ENCODE measurements at places on chromosomes 12 and 14. TPM values are rescaled to one million over a fixed set of nuclear protein-coding genes. Genes with fewer than 3 reads are reported as not detected.

GRCh38 chr12:68495336-68496070 lies 115.2 kb upstream of the RAP1B start:
- no peaks in the 10 kb centered on the region for H3K4me1 ChIP-seq
- no peak for DNase-seq
- no peaks in the 10 kb centered on the region for H3K36me3 ChIP-seq
- no peaks in the 10 kb centered on the region for H3K27me3 ChIP-seq

GRCh38 chr12:48165089-48165981 lies 8.0 kb upstream of the ASB8 start:
- no peak overlapping the region for H3K4me3 ChIP-seq
- DNase-seq = no peak
- no peaks in the 10 kb centered on the region for H3K36me3 ChIP-seq
- H3K4me1 ChIP-seq = no peaks in the 10 kb centered on the region
- no peak overlapping the region for H3K27ac ChIP-seq

- no peak overlapping the region for H3K27ac ChIP-seq
- H3K4me1 ChIP-seq = no peaks in the 10 kb centered on the region
- no peak for DNase-seq
- H3K27me3 ChIP-seq = no peaks in the 10 kb centered on the region
Measured at GRCh38 chr12:82873951-82874350, 187.2 kb downstream of the TMTC2 start.

- DNase-seq = no peak
- no peak overlapping the region for H3K4me3 ChIP-seq
- no peaks in the 10 kb centered on the region for H3K27me3 ChIP-seq
- no peaks in the 10 kb centered on the region for H3K36me3 ChIP-seq
Measured at GRCh38 chr14:74892745-74893144, 11.0 kb downstream of the DLST start.

DNA sequence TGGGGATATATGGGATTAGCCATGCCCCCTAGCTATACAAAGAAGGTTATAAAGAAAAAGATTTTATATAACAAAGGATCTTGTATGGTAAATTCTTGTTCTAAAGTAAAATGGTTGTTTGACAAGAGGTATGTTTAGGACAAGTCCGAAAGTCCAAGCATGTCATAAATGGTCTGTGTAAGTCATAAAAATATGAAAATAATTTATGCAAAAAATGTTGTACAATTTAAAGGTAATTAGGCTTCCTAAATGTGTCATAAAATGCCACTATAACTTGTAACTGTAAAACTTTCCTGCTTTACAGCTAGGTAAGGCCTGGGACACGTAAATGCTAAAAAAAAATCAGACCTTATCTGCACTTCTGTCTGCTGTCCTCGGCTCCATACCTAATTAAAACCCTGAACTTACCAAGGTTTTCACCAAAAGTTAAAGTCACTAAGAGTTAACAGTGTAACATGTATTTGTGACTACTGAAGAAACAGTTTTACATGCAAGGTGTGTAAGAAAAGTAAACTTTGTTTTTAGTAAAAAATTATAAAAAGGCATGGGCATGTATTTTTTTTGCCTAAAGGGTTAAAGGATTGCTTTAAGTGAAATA lies 110.0 kb upstream of the RESF1 start:
- H3K4me1 ChIP-seq = no peaks in the 10 kb centered on the region
- no peak for DNase-seq
- no peaks in the 10 kb centered on the region for H3K36me3 ChIP-seq

DNA sequence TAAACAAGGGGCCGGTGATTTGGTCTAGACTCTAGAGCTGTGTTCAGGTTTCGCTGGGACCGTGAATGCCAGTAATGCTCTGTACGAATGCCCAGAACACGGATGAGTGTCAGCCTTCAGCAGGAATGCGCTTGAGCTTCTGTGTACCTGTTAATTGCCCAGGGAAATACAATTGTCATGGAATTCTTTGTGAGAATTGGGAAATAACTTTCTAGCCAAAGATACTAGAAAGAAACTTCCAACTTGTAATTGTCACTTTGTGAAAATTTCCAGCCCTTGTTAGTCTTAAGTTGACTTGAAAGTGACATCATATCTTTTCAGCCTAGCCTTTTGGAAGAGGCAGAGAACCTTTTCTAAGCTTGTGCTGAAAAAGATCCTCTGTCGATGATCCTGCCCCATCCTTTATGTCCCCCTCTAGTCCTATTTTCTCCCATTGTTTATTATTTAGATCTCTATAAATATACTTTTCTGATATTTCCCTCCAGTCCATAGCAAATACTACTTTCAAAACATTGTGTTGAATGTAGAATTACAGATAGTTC lies 2.7 kb downstream of the CHST11 start:
- DNase-seq = no peak
- H3K4me3 ChIP-seq = peak overlapping the region; percentile 92
- peak overlapping the region; percentile 89 for H3K27ac ChIP-seq
- no peaks in the 10 kb centered on the region for H3K27me3 ChIP-seq
- H3K4me1 ChIP-seq = peaks cover 5% of the 10 kb centered on the region

DNA sequence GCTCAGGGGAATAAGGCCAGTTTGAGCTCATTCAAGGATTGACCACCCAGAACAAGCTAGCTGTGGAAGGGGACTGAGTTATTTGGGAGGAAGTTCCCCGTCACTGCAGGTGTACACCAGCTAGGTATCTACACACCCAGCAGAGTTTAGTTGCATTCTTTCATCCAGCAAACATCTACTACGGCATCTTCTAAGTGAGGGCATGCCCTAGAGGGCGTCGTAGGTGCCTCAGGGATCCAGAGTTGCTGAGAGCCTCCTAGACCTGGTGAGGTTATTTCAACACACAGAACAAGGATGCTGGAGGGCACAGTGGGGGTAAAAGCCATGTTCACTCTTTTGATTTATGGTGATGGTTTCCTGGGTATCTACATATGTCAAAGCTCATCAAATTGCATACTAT lies 149.6 kb downstream of the KSR2 start:
- H3K36me3 ChIP-seq = no peaks in the 10 kb centered on the region
- DNase-seq = no peak
- H3K27ac ChIP-seq = no peak overlapping the region
- no peaks in the 10 kb centered on the region for H3K27me3 ChIP-seq
- no peak overlapping the region for H3K4me3 ChIP-seq
- H3K4me1 ChIP-seq = no peaks in the 10 kb centered on the region

DNA sequence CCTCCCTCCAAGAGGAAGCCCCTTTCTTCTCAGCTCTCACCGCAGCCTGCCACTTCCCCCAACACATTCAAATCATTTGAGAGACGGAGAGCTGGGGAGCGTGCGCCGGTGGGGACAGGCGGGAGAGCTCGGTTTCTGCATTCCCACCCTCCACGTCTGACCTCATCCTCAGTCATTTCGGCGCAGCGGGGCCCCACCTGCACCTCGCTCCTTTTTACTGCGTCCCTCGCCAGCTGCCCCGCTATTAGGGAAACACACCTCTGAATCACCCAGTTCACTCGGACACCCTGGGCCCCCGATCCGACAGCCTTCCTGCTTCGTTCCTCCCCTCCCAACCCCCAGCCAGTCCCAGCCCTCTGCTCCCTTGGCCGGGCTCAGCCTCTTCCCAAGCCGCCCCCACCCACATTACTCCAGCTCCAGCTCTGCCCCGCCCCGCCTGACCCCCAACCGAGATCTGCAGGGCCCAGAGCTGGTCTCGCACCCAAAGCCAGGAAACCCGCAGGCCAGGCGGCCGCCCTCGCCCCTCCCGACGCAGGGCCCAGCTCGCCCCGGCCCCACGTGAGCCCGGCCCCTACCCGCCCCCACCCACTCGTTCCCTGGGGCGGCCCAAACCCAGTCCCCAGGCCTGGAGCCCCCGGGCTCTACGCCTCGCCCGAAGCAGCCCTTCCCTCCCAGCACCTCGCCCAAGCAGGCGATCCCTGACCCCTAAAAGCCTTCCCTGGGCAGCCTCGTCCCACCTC lies 783 bp downstream of the CORO1C start:
- H3K4me1 ChIP-seq = peaks cover 15% of the 10 kb centered on the region
- peak overlapping the region; percentile 89 for H3K4me3 ChIP-seq
- peak; percentile 64 for DNase-seq
- H3K27me3 ChIP-seq = no peaks in the 10 kb centered on the region
- peak overlapping the region; percentile 97 for H3K27ac ChIP-seq

DNA sequence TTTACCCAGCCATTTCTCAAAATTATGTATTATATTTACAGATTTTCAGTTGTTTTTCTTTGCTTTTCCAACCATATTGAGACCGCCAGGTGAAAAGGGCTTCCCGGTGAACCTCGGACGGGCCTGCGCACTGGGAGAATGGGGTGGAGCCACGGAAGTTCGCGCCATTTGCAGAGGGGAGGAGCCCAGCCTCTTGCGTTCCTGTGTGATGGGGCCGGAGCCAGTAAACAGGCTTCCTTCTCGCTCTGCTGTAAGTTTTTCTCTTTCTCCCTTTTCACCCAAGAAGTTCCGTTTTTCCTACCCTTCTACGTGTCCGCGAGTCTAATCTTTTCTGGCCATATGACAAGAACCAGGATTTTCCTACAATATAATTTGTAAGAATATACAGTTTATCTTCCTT lies 1108.8 kb upstream of the SEL1L start:
- H3K27me3 ChIP-seq = no peaks in the 10 kb centered on the region
- H3K4me3 ChIP-seq = peak overlapping the region; percentile 12
- DNase-seq = peak; percentile 68
- H3K4me1 ChIP-seq = no peaks in the 10 kb centered on the region

DNA sequence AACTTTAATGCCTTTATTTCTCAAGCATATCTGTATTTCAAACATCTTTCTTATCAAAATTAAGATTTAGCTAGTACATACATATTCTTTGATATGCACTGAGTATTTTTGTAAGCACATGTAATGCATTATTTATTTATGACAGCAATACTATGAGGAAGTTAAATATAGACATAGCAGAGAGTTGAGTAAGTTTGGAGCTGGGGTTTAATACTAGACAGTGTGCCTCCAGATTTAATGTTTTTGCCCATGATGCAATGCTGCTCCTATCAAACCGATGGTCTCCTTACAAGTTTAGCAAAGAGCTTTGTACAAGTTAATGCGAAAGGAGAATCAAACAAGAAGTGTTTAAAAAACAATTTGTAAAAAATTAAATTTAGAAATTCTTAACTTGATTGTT lies 826.6 kb upstream of the MGAT4C start:
- no peak overlapping the region for H3K4me3 ChIP-seq
- H3K27me3 ChIP-seq = no peaks in the 10 kb centered on the region
- no peak overlapping the region for H3K27ac ChIP-seq
- DNase-seq = no peak

- H3K4me3 ChIP-seq = no peak overlapping the region
- H3K36me3 ChIP-seq = no peaks in the 10 kb centered on the region
- H3K27ac ChIP-seq = no peak overlapping the region
Measured at GRCh38 chr14:35412272-35413056, 7.9 kb upstream of the NFKBIA start.

GRCh38 chr12:15244926-15245325 lies 23.7 kb upstream of the RERG start:
- no peak overlapping the region for H3K27ac ChIP-seq
- no peaks in the 10 kb centered on the region for H3K4me1 ChIP-seq
- DNase-seq = no peak

GRCh38 chr14:73800970-73801515 lies 50.6 kb upstream of the PTGR2 start:
- H3K4me1 ChIP-seq = peaks cover 17% of the 10 kb centered on the region
- peak overlapping the region; percentile 76 for H3K27ac ChIP-seq
- no peaks in the 10 kb centered on the region for H3K36me3 ChIP-seq
- no peak overlapping the region for H3K4me3 ChIP-seq
- peak; percentile 72 for DNase-seq

GRCh38 chr14:91323671-91324605 lies 79.4 kb upstream of the GPR68 start:
- peaks cover 10% of the 10 kb centered on the region for H3K4me1 ChIP-seq
- H3K27ac ChIP-seq = peak overlapping the region; percentile 41
- H3K27me3 ChIP-seq = no peaks in the 10 kb centered on the region
- H3K4me3 ChIP-seq = peak overlapping the region; percentile 46

DNA sequence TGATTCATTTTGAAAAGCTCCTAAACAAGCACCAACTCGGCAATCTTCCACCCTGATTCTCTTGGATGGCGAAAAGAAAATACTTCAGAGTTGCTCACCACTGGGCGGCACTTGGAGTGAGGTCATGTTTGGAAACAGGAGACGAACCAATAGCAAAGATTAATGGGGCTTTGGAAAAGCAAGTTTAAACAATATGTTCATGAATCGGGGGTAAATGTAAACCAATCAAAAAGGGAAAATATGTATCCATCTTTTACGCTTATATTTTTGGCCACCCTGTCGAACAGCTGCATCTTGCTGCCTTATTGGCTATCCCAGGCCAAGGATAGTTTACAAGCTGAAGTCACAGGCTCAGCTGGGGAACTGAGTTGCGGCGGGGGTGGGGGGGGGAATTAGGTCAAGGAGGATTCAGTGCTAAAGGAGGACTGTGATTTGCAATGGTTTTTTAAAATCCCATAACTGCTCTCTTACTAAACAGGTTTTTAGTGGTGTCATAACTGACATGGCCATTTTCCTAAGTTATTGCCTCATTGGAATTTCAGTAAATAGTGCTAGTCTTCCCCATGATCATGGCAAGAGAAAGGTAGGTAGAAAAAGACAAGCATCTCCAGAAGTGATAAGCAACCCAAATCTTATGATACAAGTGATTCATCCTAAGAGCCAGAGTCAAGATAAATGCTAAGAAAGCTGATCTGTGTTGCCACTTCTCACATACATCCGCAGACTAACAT lies 210.6 kb downstream of the PHLDA1 start:
- H3K4me3 ChIP-seq = no peak overlapping the region
- DNase-seq = no peak
- H3K36me3 ChIP-seq = no peaks in the 10 kb centered on the region
- H3K27ac ChIP-seq = no peak overlapping the region
- H3K4me1 ChIP-seq = no peaks in the 10 kb centered on the region

DNA sequence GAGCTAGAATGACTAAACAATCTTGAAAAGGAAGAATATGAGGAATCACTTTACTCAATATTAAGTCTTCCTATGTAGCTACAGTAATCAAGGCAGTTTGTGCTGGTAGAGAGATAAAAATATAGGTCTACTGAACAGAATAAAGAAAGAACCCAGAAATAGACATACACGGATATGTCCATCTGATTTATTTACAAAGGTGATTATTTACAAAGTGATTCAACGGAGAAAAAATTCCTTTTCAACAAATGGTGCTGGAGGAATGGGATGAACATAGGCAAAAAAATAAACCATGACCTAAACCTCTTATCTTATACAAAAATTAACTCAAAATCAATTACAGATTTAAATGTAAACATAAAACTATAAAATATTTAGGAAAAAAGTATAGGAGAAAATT lies 36.6 kb downstream of the TAOK3 start:
- H3K4me1 ChIP-seq = no peaks in the 10 kb centered on the region
- no peak overlapping the region for H3K4me3 ChIP-seq
- H3K27ac ChIP-seq = no peak overlapping the region
- DNase-seq = no peak

GRCh38 chr14:101476916-101477553 lies 84.3 kb upstream of the DIO3 start:
- peak; percentile 10 for DNase-seq
- H3K4me3 ChIP-seq = no peak overlapping the region
- H3K4me1 ChIP-seq = peaks cover 24% of the 10 kb centered on the region
- no peaks in the 10 kb centered on the region for H3K27me3 ChIP-seq

- H3K27ac ChIP-seq = no peak overlapping the region
- no peak overlapping the region for H3K4me3 ChIP-seq
- H3K36me3 ChIP-seq = no peaks in the 10 kb centered on the region
- H3K4me1 ChIP-seq = no peaks in the 10 kb centered on the region
- no peak for DNase-seq
- H3K27me3 ChIP-seq = no peaks in the 10 kb centered on the region
Measured at GRCh38 chr14:46053221-46053620, 598.4 kb downstream of the RPL10L start.

Gene ANKS1B
- total RNA-seq = 30.9 TPM

Gene DPF3
- 41.6 TPM for total RNA-seq

Gene NPAS3
- total RNA-seq = 1.1 TPM

Gene NUP107
- 76.1 TPM for total RNA-seq

Gene RFLNA
- 0.68 TPM for total RNA-seq

Gene TMEM119
- 9.6 TPM for total RNA-seq

Gene SYT10
- 1.2 TPM for total RNA-seq

Gene CD27
- total RNA-seq = not detected

Gene HOXC12
- total RNA-seq = 0.06 TPM

Gene ARG2
- 3.8 TPM for total RNA-seq

Gene RPS6KL1
- total RNA-seq = 22.9 TPM
